Hindlimb muscle (tissue), 1 donor: ENCODE measurements at places on chromosomes 4 and X.

DNA sequence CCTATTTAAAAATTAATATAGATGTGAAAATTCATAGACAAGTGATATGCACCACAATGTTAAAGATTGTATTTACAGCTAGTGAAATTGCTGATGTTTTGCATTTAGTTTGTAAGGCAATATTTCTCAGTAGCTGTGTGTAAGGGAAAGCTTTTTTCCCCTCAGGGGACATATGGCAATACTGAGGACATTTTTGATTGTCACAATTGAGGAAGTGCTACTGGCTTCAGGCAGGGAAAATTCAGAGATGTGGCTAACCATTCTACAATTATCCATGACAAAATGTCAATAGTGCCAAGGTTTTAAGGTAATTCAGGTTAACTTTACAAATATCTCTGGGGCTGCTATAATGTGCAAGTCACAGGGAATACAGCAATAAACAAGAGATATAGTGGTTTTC is 66.1 kb upstream of the IL15 start:
- no peak for DNase-seq

- no peak for DNase-seq
Observed at GRCh38 chr4:101252721-101253120, 94.6 kb downstream of the PPP3CA start.

GRCh38 chr4:48011722-48012121 is 4.8 kb downstream of the CNGA1 start:
- DNase-seq = no peak

- DNase-seq = no peak
Observed at GRCh38 chrX:69197690-69198089, 32.4 kb upstream of the PJA1 start.

DNA sequence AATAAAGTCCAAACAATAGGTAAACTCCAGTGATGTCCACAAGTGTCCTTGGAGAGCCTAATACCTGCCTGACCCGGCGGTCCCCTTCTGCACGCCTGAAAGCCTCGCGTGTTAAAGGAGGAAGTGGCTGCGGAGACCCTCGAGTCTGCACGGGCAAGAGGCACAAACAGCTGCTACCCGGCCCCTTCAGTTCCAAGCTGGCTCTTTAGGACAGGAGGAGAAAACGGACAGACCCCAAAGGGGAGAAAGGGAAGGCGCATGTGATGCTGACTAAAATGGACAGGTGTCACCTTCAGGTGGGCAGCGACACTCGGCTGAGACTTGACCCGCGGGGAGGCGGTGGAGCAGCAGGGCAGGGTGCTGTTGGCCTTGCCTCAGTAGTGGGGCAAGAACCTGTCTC is 102.7 kb upstream of the TENM3 start:
- no peak for DNase-seq

- DNase-seq = no peak
Observed at GRCh38 chrX:40866893-40867292, 131.6 kb upstream of the MED14 start.

GRCh38 chr4:5019274-5019673 is at the start of gene CYTL1:
Gene CYTL1, minus strand, starts transcription at chr4:5019458. Its CDS starts 13 bp downstream, at chr4:5019445.
- no peak for DNase-seq

DNA sequence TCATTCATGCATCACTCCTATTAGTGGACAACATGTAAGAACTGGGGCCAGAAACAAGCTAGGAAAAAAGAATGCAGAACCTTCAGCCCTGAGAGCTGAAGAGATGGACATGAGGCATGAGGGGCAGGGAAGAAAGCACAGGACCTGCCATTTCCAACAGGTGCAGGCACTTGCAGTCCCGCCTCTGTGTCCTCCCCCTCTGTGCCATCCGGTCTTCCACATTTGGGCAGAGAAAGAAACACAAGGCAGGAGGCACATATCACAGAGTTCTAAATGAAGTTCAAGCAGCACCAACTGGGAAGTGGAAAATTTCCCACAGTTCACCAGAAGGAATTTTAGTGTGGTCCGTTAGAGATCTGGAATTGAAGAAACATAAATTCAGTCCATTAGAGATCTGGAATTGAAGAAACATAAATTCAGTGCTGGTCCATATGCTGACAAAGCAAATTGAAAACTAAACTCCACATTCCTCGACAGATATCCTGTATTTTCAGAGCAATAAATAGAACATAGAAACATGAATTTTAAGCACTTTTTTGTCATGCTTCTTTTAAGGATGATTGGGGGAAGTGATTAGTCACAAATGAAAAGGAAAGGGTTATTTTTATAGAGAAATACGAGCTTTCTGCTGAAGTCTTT is 57.2 kb upstream of the DAPP1 start:
- no peak for DNase-seq

GRCh38 chr4:144674711-144675110 is 28.8 kb downstream of the HHIP start:
- no peak for DNase-seq

GRCh38 chr4:90186229-90186628 is 59.0 kb downstream of the CCSER1 start:
- no peak for DNase-seq

DNA sequence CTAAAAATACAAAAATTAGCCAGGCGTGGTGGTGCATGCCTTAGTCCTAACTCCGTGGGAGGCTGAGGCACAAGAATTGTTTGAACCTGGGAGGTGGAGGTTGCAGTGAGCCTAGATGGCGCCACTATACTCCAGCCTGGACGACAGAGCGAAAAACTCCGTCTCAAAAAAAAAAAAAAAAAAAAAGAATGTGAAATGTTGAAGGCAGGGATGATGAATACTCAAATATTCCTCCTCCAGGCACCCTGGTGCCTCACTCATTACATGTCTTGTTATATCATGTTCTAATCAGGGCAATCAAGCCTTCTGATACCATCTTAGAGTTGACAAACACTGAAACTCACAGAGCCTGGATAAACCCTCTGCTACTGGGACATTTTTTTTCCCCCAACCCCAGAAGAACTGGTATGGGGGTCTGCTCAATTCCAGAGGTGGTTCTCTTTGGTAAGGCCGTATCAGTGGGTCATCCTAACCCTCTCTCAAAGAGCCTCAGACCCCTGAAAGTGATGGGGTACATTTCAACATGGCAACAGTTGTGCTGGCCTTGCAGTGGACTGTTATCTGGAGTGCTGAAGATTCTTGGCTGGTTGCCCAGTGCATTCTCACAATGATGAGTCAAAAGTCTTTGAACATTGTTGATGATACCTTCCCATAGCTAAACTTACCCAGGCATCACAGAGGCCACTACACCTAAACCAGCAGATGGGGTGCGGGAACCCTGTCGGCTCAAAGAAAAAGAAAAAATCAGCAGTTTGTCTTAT is 2.4 kb upstream of the SH3KBP1 start:
- DNase-seq = no peak

DNA sequence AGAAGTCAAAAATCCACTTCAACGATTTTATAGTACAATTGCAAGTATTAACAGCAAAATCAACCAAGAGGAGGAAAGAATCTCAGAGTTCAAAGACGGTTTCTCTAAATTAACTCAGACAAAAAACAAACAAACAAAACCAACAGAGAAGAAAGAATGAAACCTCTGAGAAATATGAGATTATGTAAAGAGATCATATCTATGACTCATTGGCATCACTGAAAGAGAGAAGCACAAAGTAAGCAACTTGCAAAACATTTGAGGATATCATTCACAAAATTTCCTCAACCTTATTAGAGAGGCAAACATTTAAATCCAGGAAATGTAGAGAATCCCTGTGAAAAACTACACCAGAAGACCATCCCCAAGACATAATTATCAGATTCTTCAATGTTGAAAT is 370.4 kb downstream of the INPP4B start:
- no peak for DNase-seq

GRCh38 chr4:40812386-40812785 is 62.6 kb downstream of the NSUN7 start:
- no peak for DNase-seq

GRCh38 chr4:6775746-6776145 is 6.8 kb upstream of the KIAA0232 start:
- no peak for DNase-seq

- no peak for DNase-seq
Observed at GRCh38 chr4:86831262-86832130, 17.7 kb downstream of the SLC10A6 start.

DNA sequence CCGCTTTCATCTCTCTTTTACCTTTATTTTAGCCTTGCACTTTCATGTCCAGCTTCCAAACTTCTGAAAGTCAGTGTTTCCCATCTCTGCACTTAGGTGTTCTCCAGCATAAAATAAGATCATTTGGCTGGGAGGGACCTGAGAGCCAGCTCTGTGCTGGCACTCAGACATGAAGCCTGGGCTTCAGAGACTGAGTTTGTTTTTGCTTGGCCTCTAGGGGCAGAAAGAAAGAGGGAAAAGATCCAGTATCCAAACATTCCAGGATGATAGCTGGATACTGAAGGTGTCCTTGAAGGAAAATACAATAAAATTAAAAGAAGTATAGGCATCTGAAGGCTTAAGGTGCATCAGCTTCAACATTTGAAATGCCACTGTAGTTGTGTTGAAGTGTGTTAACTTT is 202.4 kb upstream of the ZIC3 start:
- DNase-seq = no peak

GRCh38 chr4:186915816-186916215 is 192.2 kb upstream of the FAT1 start:
- no peak for DNase-seq

DNA sequence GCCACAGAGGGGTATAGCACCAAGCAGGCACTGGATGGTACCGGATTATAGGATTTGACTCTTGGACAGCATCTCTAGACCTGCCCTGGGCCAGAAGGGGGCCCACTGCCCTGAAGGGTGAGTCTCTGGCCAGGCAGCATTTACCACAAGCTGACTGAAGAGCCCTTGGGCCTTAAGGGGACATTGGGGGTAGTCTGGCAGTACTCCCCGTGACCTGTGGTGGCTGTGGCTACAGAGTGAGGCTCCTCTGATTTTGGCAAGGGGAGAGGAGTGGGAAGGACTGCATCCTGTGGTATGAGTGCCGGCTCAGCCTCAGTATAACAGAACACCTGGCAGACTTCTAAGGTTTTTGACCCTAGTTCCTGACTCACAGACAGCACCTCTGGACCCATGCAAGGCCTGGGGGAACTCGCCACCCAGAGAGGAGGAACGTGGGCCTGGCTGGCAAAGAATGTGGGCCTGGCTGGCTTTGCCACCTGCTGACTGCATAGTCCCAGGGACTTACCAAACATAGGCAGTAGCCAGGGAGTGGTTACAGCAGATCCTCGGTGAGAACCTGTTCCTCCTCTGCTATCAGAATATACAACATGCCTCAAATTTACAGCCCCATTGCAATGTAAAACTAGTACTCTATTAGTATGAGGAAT is 48.1 kb downstream of the ABCB7 start:
- DNase-seq = no peak

DNA sequence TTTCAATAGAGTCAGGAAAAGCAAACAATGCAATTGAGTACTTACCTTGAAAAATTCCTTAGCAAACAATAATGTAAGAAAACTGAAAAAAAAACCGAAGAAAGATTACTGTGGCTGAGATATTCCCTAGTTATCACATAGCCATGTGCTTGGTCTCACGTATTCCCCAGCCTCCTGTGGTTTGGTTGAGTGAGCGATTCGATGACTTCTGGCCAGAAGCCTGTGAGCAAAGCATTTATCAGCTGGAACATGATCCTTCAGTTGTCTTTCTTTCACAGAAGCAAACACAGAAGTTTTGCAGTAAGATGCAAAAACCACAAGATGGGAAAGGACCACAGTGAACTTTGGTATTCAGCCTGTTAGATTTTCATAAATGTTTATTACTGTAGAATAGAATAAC is 1754.3 kb upstream of the AGA start:
- DNase-seq = no peak

DNA sequence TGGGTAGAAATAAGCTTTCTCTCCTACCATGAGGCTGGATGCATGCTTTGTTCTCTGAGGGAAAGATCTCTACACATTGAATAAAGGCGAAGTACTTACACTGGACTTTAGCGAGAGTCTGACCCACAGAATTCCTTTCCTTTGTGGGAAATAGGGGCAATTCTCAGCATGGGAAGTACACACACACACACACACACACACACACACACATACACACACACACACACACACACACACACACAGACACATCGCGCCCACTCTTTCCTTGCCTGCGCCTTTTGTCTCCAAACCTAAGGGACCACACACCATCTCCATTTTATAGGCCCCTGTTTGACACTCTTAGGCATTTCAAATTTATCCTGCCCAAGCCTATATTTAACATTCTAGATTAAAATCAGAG is 83.8 kb downstream of the LUZP4 start:
- no peak for DNase-seq

GRCh38 chrX:70231666-70232065 is 2.8 kb upstream of the AWAT1 start:
- no peak for DNase-seq

GRCh38 chrX:134685668-134686067 is 27.4 kb upstream of the PLAC1 start:
- no peak for DNase-seq

- DNase-seq = no peak
Observed at GRCh38 chrX:23811108-23811651, 28.2 kb downstream of the SAT1 start.

- no peak for DNase-seq
Observed at GRCh38 chrX:17758382-17758781, 21.1 kb downstream of the SCML1 start.

DNA sequence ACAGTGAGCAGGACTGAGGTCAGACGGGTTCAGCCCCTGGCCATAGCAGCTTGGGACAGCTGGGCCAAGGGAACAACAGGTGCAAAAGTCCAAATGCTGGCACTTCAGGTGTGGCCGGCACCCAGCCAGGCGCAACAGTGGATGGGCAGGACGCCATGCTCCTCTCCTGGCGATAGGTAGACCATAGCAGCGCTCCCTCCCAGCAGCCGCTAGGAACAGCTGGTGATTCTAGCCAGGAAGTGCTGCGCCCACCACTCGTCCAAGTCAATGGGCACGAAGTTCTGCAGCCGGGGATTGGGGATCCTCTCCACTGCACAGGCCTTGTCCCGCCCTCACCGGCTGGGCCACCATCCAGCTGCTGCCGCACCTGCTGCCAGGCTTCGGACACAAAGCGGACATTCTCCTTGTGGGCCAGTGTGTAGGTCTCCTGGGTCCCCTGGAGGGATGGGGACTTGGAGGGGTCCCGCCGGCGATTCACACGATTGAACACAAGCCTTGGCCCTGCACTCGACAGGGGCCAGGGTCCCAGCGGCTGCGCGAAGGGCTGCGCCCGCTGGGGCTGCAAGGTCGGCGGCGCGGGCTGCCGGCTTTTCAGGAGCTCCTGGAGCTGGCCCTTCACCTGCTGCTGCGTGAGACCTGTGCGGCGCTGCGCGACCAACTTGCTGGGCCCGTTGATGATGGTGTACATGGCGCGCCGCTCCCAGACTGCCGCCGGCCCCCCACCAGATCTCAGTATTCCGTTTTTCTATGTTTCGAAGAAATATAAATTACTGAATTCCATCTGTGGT is 227.5 kb upstream of the STK26 start:
- DNase-seq = no peak
